ENCODE measurements at places on chromosomes 11 and 22.

GRCh38 chr11:60377401-60378136 is 763 bp upstream of the MS4A7 start:
- DNase-seq = no peak

GRCh38 chr11:19355601-19356000 is 114.9 kb upstream of the E2F8 start:
- DNase-seq = no peak

DNA sequence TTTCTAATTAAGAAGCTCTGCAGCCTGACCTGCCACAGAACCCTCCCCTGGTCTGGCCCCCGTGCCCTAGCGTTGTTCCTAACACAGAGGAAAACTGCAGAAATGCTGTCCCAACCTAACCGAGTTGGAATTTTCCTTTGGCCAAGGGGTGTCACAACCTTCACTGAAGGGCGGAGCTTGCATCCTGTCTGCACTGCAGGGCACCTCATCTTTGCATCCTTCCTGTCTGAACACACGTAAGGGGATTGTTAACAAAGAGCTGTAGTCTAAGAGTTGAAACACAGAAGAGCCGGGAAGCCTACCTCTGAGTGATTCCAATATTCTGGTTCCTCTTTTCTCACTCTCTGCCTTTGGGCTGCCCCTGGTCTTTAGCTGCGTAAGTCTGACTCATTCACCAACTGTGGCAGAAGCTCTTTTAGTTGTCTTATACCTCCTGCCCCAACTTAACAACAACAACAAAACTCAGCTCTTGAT is 1.6 kb downstream of the DIXDC1 start:
- no peak for DNase-seq

GRCh38 chr11:116610190-116610589 is 162.6 kb downstream of the BUD13 start:
- DNase-seq = no peak

GRCh38 chr22:29081517-29082236 is 8.8 kb downstream of the KREMEN1 start:
- DNase-seq = no peak

GRCh38 chr11:132444911-132445310 is 1074.5 kb downstream of the NTM start:
- DNase-seq = no peak

GRCh38 chr11:11842421-11843008 is 743 bp downstream of the USP47 start:
- peak; percentile 58 for DNase-seq

- no peak for DNase-seq
Observed at GRCh38 chr11:94241896-94242295, 62.5 kb upstream of the IZUMO1R start.

- no peak for DNase-seq
Observed at GRCh38 chr11:119608201-119608600, 120.8 kb downstream of the NECTIN1 start.

DNA sequence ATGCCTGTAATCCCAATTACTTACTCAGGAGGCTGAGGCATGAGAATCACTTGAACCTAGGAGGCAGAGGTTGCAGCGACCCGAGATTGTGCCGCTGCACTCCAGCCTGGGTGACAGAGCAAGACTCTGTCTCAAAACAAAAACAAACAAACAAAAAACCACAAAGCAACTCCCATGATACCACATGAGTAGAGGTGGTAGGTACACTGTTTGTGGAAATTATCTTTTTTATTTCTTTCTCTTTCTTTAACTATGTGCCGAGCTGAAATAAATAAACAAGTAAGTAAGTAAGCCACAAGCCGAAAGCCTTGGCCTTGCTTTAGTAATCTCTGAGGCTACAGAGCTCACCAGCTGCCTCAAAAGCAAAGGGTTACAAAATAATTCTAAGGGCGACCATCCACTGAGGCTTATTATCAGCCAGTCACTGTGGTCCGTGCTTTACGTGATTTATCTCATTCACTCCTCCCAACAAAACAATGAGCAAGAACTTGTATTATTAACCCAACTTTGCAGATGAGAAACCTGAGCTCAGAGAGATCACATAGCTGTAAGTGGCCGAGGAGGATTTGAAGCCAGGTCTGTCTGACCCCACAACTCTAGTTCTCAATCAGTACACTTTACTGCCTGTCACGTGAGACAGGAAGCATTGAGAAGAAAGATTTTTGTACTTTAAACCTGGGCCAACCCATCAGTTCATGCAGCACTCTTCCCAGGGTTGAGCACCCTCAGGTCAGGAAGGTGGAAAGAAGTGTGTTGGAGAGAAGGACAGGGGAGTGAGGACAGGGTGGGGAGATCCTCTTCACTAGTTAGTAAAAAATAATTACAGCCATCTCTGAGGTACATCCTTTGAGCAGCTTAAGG is 69.8 kb upstream of the MTMR2 start:
- no peak for DNase-seq

DNA sequence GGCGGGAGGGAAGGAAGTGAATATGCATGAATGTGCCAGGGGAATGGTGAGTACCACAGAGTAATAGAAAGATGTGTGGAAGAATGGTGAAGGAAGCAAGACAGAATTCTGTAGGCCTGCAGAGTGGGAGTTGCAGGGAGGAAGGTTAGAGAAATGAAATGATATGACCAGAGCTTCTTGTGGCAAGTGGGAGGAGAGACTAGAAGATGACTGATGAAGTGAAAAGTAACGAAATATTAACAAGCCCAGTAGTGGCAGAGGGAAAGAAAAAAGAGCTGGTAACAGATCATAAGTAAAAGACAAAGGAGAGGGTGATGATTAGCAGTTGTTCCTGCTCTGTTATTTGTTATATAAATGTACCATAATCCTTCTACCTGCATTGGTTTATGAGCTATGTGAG is 1.0 kb upstream of the ALKBH8 start:
- no peak for DNase-seq

- DNase-seq = peak; percentile 26
Observed at GRCh38 chr11:102280245-102280833, 36.9 kb upstream of the BIRC3 start.

DNA sequence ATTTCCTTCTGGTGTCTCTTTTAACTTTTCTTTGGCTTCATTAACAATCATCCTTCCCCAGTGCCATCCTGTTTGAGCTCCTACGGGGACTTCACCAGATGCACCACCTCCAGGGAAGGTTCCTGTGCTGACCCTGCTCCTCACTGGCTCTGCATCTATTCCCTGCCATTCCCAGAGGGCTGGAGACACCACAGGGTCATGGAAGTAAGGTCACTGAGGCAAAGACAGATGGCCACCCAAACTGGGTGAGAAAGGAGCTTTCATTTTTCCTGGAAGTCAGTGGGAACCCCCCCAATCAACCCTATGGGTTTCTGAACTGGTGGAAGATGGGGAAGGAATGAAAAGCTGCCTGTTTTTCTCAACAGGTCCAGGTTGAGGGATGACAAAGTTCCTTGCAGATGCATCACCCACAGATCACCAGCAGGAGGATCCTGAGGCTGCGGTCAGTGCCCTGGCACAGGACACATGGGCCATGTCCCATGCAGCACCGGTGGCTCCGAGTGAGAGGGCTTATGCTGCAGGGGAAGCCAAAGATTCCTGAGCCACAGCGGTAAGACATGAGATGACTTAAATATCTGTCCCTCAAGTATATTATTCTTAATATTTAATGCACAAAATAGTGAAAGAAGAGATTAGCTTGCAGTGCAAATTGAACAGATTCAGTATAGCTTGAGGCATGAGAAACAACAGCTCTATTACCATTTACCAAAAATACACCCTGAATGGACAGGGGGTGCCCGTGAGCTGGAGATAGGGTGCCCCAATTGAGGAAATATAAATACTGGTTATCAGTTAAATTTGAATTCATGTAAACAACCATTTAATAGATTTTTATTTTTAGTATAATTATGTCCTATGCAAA is 73.0 kb upstream of the VPREB1 start:
- peak; percentile 60 for DNase-seq

GRCh38 chr11:6307876-6308275 is 12.4 kb downstream of the CAVIN3 start:
- DNase-seq = no peak

DNA sequence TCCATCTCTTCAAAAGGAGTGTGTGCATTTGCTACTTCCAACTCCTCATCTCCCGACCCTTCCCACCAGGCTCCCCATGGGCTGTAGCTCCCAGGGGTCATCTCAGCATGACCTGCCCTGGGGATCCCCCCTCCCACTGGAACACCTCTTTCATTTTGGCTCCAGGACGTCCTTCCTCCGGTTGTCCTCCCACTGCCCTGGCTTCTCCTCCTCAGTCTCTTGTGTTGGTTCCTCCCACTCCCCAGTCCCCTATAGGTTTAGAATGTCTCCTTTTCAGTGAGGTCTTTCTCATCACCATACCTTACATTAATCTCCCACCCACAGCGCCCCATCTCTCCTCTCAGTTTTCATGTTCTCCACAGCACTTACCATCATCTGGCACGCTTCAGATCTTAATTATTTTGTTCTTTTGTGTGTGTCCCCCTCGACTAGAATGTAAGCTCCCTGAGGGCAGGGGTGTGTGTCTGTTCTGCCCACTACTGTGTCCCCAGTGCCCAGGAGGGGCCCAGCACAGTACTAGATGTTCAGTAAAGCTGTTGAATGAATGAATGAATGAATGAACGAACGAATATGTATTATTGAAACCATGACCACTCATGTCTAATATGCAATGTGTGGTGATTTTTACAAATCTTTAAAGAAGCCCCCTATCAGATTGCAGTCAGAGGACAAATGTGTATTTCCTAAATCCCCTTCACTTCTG is 2.0 kb upstream of the TMA7B start:
- no peak for DNase-seq

- no peak for DNase-seq
Observed at GRCh38 chr11:122120096-122120495, 4.1 kb upstream of the BLID start.

GRCh38 chr11:69422645-69423044 is 58.8 kb upstream of the LINC01488 start:
- no peak for DNase-seq

- no peak for DNase-seq
Observed at GRCh38 chr11:12016246-12016645, 7.8 kb upstream of the DKK3 start.

- no peak for DNase-seq
Observed at GRCh38 chr11:94639901-94640721, 72.9 kb downstream of the PIWIL4 start.

GRCh38 chr11:82765466-82766034 is 31.9 kb upstream of the FAM181B start:
- DNase-seq = no peak

DNA sequence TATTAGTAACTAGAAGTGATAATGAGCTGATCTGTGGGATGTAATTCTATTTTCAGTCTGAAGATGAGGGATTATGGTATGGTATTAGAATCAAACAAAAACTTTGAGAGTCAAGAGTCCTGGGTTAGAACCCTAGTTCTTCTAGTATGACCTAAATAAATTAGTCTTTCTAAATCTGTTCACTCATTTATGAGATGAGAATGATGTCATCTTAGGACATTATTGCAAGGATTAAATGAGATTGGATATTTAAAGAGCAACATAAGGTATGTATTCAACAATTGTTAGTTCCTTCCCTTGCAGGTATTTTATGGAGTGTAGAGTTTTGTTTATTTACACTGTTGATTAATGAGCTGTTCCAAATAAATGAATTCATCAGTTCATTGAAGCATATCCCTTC is 21.8 kb downstream of the EMSY start:
- DNase-seq = no peak

GRCh38 chr11:47991266-47991830 is 11.0 kb downstream of the PTPRJ start:
- no peak for DNase-seq

DNA sequence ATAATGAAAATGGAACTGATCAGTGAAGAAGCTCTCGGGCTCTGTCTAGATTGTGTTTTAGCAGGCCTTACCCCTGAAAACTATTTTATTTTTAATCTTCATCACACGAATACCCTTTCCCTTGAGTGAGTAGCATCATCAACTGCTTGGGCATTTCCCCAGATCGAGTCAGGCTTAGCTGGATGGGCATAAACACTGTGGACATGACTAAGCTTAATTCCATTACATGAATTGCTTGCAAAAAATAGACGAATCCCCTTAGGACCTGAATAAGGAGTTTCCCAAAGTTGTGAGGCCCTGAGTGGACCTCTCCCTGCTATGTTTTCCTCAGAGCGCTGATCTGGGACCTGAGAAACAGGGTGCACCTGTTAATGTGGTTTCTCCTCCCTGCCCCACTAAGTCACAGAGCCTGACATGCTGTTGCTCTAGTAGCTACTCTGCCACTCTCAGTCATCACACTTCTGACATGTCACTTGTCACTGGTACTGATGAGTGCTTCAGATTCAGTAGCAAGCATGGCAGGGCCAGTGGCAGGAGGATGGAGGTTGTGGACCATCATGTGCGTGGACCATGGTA is 53.5 kb downstream of the ENDOD1 start:
- no peak for DNase-seq

DNA sequence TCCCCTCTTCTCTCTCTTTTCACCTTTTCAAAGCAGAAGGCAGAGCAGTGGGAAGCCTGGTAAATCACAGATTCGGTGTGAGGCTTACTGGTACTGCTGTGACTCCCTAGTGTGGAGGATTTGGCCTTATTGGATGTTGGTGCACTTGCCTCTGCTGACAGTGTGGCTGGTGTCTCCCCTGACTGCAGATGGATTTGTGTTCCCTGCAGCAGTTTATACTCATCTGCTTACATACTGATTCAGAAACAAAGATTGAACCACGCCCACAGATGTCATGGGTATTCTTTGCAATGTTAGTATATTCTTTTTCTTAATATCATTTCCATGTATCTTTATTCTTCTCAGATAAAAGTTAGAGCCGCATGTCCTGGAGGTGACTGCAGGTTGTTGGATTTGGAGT is 26.8 kb upstream of the GRIK4 start:
- no peak for DNase-seq

DNA sequence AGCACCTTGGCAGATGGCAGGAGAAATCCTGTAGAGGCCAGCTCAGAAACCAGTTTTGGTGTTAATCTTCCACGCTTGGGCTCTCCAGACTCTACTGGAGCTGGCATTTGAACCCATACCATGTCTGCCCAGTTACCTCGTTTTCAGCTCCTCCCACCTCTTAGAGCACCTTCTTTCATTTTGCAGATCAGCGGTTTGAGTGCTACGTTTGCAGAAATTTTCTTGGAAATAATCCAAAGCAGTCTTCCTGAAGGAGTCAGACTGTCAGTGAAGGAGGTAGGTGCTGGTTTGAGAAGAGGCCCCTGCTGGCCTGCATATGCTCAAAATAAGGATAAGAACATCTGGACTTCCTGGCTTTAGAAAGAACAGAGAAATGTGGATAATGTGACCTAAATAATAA is 13.7 kb downstream of the COA4 start:
- no peak for DNase-seq

DNA sequence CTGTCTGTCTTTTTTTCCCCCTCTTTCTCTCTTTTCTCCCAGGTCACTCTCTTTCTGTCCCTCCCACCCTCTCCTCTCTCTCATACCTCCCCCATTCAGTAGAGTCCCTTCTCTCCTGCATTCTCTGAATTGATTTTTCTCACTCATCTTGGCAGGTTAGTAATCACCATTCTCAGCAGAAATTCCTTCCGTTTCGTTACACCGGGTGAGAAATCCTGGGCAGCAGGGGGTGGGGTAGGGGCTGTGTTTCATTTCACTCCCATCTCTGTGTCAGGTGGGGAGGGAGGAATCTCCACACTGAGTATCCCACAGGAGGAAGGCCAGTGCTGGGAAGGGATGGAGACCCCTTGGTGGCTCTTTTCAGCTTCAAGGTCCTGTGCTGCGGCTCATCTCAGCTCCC is 253.5 kb downstream of the MIAT start:
- DNase-seq = no peak

Measured in HuH-7 (cell line).